Cardiac fibroblast (primary cell): ENCODE measurements at places on chromosomes 12 and 14.

- DNase-seq: no peak
These were observed 117.6 kb downstream of the CRADD start for GRCh38 chr12:93794738-93795137.

DNA sequence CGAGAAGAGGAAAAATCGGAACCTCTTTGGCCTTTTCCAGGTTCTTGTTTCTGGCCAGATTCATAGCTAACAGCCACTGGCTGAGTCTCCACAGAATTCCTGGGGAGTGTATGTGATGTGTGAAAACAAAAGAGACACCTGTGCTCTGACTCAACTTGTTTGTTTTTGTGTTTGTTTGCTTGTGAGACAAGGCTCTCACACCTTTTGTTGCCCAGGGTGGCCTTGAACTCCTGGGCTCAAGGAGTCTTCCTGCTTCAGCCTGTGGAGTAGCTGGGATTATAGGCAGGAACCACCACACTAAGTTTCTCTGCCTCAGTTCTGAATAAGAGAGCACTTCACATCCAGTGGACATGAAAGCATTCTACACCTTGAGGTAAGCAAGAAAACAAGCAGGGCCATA lies 22.7 kb downstream of the MFAP5 start:
- no peak for DNase-seq

DNA sequence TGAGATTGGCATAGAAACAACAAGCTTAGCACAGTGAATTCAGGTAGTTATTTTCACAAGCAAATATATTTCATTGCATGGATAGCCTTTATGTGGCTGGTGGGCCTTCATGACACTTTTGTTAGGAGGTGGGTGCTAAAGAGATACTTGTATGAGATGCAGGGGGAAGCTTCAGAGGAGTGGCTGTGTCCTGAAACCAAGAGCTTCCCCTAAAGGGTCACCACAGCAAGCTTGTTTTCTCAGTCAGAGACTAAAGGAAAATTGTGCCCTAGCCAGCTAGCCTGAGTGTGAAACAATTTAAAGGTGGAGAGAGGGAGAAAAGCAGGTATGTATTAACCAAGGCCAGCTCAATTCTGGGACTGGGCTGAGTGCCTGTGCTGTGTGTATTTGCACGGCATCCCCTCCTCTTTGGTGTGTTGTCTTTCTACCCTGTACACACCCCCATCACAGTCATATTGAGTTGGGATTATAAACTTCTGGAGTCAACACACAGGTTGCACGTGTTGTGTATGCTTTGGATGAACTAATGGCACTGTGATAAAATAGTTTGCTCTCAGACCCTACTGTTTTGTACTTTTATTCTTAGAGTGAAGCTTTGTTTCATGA lies 79.2 kb downstream of the RASSF8 start:
- DNase-seq: no peak

DNA sequence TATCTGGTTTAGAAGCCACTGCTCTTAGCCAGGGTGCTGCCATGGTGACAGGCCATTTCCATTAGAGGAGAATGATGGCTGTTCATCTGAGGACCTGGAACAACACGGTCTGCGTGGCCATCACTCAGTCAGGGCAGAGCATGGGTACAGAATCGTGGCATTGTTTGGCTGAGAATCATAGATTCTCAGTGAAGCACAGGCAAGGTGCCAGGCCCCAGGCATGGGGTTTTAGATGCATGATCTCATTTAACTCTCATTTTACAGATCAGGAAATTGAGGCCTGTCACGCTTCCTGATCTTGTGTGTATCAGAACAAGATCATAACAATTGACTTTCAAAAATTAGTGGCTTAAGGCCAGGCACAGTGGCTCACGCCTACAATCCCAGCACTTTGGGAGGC lies 26.8 kb upstream of the IRF2BPL start:
- DNase-seq: no peak

DNA sequence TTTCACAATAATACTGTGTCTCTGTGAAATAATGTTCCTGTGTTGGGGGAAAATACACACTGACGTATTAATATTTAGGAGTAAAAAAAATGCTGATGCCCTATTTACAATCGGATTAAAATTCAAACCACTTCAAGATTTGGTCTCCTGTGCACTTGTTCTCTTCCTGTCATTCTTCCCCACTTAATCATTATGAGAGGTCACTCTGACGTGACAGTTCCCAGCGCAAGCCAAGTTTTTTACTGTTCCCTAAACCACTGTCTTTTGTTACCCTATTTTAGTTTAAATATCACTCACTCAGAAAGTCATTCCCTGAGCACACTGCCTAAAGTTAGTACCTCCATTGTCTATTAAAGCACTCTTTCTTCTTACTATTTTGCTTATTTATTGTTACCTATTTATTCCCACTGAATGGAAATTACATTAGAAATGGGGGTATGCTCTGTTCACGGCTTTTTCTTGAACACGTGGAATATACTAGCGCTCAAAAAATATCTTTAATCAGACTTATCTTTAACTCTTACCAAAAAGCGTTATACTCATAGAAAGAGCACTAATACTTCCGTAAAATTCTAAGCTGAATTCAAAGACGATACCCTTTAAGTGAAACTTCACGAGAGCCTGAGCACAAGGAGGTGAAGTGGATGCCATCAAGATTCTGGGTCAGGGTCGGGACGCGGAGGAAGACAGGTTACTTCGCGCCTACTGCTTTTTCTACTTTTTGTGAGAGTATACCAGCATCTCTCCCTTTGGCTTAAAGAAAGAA lies 670 bp upstream of the PSMA3 start:
- peak; percentile 57 for DNase-seq

GRCh38 chr14:43786066-43786762 lies 720.9 kb downstream of the FSCB start:
- no peak for DNase-seq

GRCh38 chr12:132640936-132641335 lies 22.4 kb downstream of the P2RX2 start:
- no peak for DNase-seq
